ENCODE measurements at places on chromosomes 2 and 18.

DNA sequence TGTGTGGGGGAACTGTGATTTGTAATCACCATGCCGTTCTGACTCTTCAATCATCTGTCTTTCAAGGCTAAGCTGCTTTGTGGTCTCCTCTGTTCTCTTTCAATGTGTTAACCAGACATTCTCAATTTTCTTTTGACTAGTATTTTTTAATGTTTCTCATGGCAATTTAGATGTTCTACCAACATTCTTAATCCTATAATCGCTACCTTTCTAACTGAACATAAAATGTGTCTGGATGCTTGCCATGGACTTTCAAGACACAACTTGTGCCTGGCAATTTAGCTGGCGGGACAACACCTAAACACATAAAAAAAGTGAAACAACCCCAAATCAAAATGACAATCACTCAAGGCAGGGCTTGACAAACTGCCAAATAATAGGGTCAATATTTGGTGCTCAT, 135.0 kb upstream of the ACKR3 start:
- DNase-seq = no peak

- DNase-seq = no peak
Observed at GRCh38 chr2:210252699-210253606, 27.7 kb upstream of the ACADL start.

GRCh38 chr2:8204711-8205110, 477.1 kb upstream of the ID2 start:
- no peak for DNase-seq

DNA sequence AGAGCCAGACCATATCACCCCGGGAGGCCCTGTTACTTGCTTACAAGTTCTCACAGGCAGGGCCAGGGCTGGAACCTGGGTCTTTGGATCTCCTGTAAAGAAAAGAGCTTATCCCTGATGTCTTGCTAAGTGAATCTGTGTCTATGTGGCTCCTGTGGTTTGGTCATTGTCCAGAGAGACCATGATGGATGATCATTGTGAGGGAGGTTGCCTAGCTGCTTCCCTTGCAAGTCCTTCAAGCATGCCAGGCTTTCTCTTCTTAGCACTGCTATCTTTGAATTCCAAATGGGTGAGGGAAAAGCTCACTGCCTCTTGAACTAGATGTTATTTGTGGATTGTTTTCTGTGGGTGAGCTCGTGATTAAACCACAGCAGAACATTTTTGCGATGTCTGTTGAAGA, 151.6 kb downstream of the FSHR start:
- DNase-seq = peak; percentile 18

DNA sequence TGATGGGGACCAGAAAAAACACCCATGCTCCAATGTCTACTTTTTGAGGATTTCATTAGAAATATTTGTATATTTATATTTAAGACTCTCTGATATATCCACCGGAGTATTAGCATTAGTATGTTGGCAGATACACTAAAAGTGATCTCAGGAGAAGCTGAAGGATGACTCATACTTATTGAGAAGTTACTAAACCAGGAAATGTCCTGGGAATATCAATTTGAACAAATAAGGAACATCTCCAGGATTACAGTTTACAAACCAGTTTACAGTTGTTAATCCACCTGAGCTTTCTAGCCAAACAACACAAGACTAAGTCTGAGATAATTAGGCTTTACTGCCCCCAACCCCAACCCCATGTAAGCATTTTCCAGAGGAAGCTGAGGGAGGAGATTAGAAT, 16.1 kb upstream of the DPP4 start:
- DNase-seq = no peak

GRCh38 chr2:133968446-133968845, 285.4 kb upstream of the MGAT5 start:
- no peak for DNase-seq

- no peak for DNase-seq
Observed at GRCh38 chr2:77629539-77629938, 107.4 kb upstream of the LRRTM4 start.

GRCh38 chr18:78689606-78690005, 290.0 kb upstream of the SALL3 start:
- no peak for DNase-seq

DNA sequence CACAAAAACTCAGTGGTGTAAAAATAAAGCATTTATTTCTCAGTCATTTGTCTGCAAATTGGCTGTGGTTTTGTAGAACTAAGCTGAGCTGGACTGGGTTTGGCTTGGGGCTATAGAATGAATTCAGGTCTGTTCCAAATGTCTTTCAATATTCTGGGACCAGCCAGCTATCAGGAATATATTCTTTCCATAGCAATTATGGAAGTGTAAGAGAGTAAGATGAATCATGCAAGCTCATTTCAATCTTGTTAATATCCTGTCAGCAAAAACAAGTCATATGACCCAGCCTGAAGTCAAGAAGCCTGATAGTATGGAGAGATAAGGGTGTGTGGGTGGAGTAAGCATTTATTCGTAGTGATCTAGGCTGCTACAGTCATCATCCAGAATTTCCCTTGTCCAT, 481.0 kb upstream of the CDH2 start:
- no peak for DNase-seq

DNA sequence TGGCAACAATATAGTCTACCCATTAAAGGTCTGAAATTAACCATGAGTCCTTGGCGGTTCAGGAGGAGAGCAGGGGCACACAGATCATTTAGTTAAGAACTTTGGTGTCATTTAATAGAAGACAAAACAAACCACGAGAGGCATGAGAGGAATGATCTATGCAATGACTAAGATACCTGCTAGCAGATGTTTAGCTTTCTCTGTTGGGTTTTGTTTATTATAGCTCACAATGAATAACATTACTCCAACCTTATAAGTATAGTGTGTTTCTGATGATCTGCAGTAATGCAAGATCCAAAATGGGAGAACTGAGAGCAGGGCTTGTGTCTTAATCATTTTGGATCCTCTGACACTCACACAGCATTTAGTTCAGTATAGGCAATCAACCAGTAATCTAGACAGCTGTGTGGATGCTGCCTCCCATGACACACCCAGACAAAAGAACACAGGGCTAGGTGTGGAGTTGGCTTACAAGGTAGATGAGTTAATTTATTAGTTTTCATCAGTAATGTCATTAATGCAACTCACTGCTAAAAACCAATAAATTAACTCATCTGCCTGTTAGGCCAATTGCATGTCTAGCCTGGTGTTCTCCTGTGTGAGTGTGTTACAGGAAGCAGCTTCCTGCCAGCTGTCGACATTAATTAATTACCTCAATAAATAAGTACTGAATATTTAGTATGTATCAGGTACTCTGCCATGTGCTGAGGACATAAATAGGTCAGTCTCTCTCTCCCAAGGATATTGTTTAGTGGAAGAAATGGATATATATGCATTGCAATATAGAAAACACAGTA, 92.3 kb downstream of the CLIP4 start:
- DNase-seq = no peak

GRCh38 chr18:80109676-80110078, 615 bp downstream of the ADNP2 start:
- DNase-seq = no peak

DNA sequence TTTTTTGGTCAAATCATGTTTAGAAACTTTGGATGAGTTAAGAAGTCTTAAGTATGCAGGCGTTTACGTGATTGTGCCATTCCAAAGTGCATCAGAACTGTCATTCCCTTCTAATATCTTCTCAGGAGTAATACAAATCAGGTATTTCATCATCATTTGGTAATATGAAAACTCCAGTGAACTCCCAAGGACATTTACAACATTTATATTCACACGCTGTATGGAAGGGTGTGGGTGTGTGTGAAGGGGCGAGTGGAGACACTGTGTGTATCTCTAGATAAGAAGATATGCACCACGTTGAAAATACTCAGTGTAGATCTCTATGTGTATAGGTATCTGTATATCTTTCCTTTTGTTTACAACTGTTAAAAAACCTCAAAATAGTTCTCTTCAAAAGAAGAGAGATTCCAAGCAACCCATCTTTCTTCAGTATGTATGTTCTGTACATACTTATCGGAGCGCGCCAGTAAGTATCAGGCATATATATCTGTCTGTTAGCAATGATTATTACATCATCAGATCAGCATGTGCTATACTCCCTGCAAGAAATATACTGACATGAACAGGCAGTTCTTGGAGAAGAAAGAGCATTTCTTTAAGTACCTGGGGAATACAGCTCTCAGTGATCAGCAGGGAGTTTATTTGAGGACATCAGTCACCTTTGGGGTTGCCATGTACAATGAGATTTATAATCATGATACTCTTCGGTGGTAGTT, 29.3 kb downstream of the COX7A2L start:
- DNase-seq = no peak

DNA sequence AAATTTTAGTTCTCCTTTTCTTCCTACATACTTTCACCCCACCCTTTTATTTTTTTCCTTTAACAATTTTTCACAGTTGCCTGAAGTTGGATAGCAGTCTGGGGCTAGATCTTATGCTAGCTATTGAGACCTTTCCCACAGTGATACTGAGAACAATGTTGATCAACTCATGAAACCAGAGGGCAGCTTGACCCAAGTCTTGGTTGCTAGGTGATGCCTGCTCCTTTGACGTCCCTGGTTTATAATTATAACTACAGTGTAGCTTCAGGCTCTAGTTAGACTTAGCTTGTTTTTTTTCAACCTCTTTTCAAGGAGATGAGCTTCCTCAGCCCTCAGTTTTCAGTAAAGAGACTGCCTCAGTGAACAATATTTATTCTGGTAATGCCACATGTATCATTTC, 648.5 kb downstream of the IRS1 start:
- DNase-seq = no peak

DNA sequence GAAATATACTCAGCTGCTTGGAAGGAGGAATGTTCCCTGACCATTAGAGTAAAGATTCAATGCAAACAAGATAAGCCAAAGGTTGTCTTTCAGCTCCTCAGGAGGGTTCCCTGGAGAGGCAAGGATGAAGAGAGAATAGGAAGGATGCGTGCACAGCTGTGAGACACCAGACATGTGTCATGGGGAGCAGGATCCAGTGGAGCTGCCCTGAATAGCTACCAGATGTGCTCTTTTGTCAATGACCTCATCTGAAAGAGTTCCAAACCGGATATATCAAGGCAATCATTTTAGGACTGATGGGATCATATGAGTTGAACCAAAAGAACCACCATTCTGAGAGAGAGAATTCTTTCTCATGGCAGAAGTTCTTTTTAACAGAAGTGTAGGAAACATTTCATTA, 490.6 kb downstream of the IRS1 start:
- peak; percentile 83 for DNase-seq

GRCh38 chr18:45548614-45549013, 66.7 kb upstream of the SLC14A2 start:
- DNase-seq = no peak

DNA sequence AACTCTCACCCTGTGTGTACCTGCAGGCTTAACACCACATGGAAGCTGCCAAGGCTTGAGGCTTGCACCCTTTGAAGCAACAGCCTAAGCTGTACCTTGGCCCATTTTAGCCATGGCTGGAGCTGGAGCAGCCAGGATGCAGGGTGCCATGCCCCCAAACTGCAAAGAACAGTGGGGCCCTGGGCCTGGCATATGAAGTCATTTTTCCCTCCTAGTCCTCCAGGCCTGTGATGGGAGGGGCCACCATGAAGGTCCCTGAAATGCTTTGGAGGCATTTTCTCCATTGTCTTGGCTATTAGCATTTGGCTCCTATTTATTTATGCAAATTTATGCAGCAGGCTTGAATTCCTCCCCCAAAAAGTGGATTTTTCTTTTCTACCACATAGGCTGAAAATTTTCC, 238.4 kb downstream of the CDCA7 start:
- no peak for DNase-seq

GRCh38 chr2:176679061-176679669, 409.9 kb downstream of the MTX2 start:
- no peak for DNase-seq

DNA sequence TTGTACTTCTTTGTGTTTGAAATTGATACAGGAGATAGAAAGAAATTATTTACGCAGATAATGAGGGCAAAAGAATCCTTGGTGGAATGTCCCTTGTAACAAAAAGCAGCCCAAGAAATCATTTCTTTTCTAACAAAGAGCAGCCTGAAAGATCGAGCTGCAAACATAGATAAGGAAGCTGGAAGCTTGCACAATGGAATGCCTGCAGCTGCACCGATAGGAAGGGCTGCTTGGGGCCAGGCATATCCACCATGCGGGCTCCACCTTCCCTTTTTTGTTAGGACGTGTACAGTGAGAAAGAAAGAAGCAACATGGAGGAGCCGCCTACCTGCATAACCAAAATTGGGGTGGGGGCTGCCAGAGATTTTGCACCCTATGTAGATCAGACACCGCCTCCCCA, 568.7 kb downstream of the METTL4 start:
- DNase-seq = no peak

DNA sequence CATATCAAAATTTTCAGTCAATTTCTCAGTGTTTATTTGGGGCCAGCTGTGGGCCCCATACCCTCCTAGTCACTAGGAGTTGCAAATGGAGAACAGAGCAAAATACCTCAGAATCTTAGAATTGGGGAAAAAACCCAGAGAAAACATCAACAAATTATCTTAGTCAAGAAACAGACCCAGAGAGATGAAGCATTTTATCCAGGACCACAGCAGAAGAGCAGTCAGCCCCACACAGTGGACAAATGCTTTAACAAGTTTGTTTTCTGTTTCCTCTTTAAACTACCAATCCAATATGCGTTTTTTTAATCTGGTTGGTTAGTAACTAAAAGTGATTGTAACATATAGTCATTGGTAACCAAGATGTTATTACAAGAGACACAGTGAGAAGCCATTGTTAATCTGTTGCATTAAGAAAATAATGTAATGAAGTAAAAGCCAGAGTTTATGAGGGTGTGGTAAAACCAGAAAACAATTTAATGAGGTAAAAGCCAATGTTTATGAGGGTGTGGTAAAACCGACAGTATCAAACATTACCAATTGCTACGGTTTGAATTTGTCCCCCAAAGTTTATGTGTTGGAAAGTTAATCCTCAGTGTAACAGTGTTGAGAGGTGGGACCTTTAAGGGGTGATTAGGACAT, 60.7 kb upstream of the COX7A2L start:
- DNase-seq = no peak

DNA sequence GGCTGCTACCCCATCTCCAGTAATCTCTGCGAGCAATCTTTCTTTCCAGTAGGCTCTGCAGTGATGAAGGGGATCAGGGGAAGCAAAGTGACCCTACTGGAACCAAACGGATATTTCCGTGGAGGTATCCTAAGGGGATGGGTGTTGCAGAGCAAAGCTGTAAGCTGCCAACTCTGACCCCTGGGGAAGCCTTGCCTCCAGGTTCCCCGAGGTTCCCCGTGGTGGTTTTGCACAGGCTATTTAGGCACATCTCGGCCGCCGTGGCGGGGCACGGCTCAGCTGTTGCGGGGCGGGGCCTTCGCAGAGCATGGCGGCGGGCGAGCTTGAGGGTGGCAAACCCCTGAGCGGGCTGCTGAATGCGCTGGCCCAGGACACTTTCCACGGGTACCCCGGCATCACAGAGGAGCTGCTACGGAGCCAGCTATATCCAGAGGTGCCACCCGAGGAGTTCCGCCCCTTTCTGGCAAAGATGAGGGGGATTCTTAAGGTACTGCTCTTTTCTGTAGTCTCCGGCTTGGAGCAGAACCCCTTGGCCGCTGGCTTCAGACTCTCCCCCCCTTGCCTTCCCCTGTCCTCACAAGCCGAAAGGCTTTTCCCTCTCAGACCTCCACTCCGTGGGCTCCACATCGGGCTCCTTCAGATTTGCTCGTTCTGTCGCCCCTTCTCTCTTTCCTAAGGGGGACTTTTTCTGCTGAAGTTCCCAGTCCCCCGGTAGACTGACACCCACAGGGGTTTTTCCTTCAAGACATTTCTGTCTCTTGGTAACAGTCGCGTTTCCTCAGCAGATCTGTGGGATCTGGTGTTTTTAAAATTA, at the start of gene COMMD1:
Gene COMMD1 (plus strand): TSS at position 303 of the 814 bp plus-strand sequence. CDS start 5 bp downstream, at position 308.
- peak; percentile 26 for DNase-seq
